ENCODE measurements at places on chromosomes 3 and 15. TPM values are rescaled to one million over a fixed set of nuclear protein-coding genes. Genes with fewer than 3 reads are reported as not detected.
A peak's percentile ranks its signal among the peaks of the same experiment; 100 is the strongest.

- H3K27me3 ChIP-seq, result no peaks in the 10 kb centered on the region
- no peak overlapping the region for H3K27ac ChIP-seq
- H3K4me3 ChIP-seq, result no peak overlapping the region
- DNase-seq, result no peak
Observed at GRCh38 chr3:103410231-103410630, 975.4 kb downstream of the ZPLD1 start.

DNA sequence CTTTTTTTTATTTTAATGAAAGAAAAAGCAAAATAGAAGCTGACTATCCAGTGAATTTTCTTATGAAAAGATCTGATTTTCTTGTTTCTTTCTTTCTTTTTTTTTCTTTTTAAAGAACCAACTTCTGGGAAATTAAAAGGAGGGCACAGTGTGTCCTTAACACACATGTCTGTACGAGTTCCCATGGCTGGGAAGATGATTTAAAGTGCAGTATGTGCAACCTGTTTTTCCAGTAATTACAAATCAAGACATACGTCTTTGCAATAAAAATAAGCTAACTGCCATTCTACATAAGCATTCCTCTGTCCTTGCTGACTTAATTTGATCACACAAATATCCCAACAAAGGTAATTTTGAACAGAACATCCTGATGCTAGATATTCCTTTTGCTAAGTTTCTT is 416.1 kb downstream of the ROBO1 start:
- no peak overlapping the region for H3K27ac ChIP-seq
- no peaks in the 10 kb centered on the region for H3K27me3 ChIP-seq
- H3K4me1 ChIP-seq, result no peaks in the 10 kb centered on the region
- no peaks in the 10 kb centered on the region for H3K36me3 ChIP-seq
- no peak overlapping the region for H3K4me3 ChIP-seq

The SNX22 gene
- total RNA-seq, result 0.19 TPM

GRCh38 chr15:73607405-73607804 is 25.8 kb downstream of the NPTN start:
- H3K4me1 ChIP-seq, result peaks cover 58% of the 10 kb centered on the region
- H3K4me3 ChIP-seq, result no peak overlapping the region

GRCh38 chr15:81785679-81786078 is 260.1 kb downstream of the MEX3B start:
- DNase-seq, result no peak
- H3K36me3 ChIP-seq, result no peaks in the 10 kb centered on the region
- no peaks in the 10 kb centered on the region for H3K4me1 ChIP-seq
- H3K4me3 ChIP-seq, result no peak overlapping the region
- H3K27me3 ChIP-seq, result peaks cover 10% of the 10 kb centered on the region
- H3K27ac ChIP-seq, result no peak overlapping the region

- H3K27me3 ChIP-seq, result no peaks in the 10 kb centered on the region
- H3K36me3 ChIP-seq, result no peaks in the 10 kb centered on the region
- DNase-seq, result no peak
Observed at GRCh38 chr3:151630938-151631441, 102.7 kb upstream of the AADACL2 start.

DNA sequence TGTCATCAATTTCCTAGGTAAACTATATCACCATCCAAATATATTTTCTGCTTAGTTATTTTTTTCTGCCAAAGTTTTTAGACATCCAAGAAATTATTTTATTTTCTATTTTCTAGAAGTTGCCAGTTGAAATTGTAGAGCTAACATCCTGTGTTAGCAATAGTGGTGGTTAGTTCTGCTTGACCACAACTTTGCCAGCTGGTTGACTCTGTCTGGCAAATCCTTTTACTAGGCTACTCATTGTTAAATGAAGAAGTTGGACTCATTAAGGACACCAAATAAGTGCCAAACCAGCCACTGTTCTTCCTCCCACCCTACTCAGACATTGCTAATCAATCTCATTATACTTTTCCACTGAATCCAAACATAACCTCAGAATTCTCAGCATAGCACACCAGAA is 15.4 kb upstream of the CRBN start:
- peaks cover 33% of the 10 kb centered on the region for H3K4me1 ChIP-seq
- no peak overlapping the region for H3K27ac ChIP-seq
- H3K4me3 ChIP-seq, result no peak overlapping the region
- no peaks in the 10 kb centered on the region for H3K27me3 ChIP-seq
- H3K36me3 ChIP-seq, result no peaks in the 10 kb centered on the region

DNA sequence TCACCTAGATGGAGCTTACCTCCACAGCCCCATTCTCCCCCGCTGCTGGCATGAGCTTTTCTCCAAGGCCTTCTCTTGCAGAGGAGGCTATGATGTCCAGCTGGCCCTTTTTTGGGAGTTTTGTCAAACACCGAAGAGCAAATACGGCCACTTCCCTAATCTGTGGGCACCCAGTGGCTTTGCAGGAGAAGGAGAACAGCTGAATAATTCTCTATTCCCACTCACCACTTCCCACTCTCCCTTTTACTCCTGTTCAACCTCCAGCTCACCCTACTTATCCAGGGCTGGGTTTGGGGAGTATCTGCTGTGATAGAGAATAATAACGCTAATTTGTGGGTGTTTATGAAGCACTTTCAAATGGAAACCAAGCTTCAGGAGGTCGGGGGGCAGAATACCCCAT is 93.0 kb downstream of the AAGAB start:
- H3K36me3 ChIP-seq, result peaks cover 2% of the 10 kb centered on the region
- no peak for DNase-seq
- H3K4me1 ChIP-seq, result peaks cover 10% of the 10 kb centered on the region
- H3K4me3 ChIP-seq, result no peak overlapping the region
- no peak overlapping the region for H3K27ac ChIP-seq

DNA sequence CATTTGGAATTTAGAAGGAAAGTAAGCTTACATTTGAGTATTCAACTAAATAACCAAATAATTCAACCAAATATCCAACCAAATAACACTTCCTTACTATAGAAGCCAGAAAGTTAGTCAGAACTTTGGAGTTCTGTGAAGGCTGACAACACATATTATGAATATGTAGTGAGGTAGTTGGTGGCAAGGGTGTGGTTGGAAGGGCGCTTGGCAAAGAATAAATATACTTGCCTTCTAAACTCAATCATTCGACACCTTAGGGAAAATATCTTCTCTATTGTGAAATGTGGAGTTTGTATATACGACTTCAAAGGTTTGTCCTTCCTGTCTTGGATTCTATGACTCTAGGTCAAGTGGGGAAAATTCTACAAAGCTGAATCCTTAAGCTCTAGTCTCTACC is 111.7 kb upstream of the OSTN start:
- no peaks in the 10 kb centered on the region for H3K36me3 ChIP-seq
- no peak overlapping the region for H3K27ac ChIP-seq
- no peaks in the 10 kb centered on the region for H3K4me1 ChIP-seq
- no peak overlapping the region for H3K4me3 ChIP-seq
- no peak for DNase-seq

GRCh38 chr15:80921736-80922410 is 67.7 kb downstream of the MESD start:
- H3K4me3 ChIP-seq, result no peak overlapping the region
- H3K27me3 ChIP-seq, result no peaks in the 10 kb centered on the region

The WDR72 gene
- not detected for total RNA-seq

GRCh38 chr3:115021061-115021460 is 126.0 kb downstream of the ZBTB20 start:
- H3K27me3 ChIP-seq, result no peaks in the 10 kb centered on the region
- H3K4me3 ChIP-seq, result no peak overlapping the region
- H3K36me3 ChIP-seq, result peaks cover 25% of the 10 kb centered on the region
- no peak overlapping the region for H3K27ac ChIP-seq

The GOLGA8G gene
- total RNA-seq, result not detected

DNA sequence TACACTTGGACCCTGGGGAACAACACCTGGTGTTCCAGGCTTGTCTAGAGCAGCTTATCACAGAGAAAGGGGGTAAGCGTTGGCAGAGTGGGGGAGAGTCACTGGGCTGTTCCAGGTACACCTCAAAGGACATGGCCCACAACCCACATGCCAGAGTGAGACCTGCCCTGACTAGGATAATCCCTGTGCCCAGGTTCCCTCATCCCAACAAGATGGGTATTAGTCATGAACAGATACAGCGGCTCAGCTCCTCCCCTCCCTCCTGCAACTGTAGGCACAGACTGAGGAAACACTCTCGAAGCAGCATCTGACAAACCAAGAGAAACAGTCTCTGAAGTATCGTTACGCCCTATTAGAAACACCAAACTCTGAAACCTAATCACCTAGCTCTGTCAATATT is 32.1 kb upstream of the RPS17 start:
- H3K36me3 ChIP-seq, result no peaks in the 10 kb centered on the region
- peaks cover 7% of the 10 kb centered on the region for H3K27me3 ChIP-seq

The PLA2G4F gene
- total RNA-seq, result not detected

DNA sequence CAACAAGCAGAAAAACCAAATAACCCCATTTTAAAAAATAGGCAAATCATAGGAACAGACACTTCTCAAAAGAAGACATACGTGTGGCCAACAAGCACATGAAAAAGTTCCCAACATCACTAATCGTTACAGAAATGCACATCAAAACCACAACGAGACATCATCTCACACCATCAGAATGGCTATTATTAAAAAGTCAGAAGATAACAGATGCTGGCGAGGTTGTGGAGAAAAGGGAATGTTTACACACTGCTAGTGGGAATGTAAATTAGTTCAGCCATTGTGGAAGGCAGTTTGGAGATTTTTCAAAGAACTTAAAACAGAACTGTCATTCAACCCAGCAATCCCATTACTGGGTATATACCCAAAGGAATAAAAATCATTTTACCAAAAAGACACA is 60.7 kb downstream of the ABI3BP start:
- no peak for DNase-seq
- no peaks in the 10 kb centered on the region for H3K36me3 ChIP-seq
- H3K4me1 ChIP-seq, result no peaks in the 10 kb centered on the region
- H3K27ac ChIP-seq, result no peak overlapping the region
- H3K27me3 ChIP-seq, result peaks cover 13% of the 10 kb centered on the region

The AGBL1 gene
- total RNA-seq, result not detected

- no peak overlapping the region for H3K4me3 ChIP-seq
- H3K4me1 ChIP-seq, result no peaks in the 10 kb centered on the region
- H3K36me3 ChIP-seq, result no peaks in the 10 kb centered on the region
- DNase-seq, result no peak
- H3K27me3 ChIP-seq, result no peaks in the 10 kb centered on the region
Observed at GRCh38 chr3:164451072-164451910, 627.0 kb downstream of the SI start.

GRCh38 chr3:132623646-132624045 is 26.6 kb downstream of the ACKR4 start:
- peaks cover 6% of the 10 kb centered on the region for H3K4me1 ChIP-seq
- DNase-seq, result no peak
- no peak overlapping the region for H3K4me3 ChIP-seq
- H3K36me3 ChIP-seq, result peaks cover 31% of the 10 kb centered on the region

DNA sequence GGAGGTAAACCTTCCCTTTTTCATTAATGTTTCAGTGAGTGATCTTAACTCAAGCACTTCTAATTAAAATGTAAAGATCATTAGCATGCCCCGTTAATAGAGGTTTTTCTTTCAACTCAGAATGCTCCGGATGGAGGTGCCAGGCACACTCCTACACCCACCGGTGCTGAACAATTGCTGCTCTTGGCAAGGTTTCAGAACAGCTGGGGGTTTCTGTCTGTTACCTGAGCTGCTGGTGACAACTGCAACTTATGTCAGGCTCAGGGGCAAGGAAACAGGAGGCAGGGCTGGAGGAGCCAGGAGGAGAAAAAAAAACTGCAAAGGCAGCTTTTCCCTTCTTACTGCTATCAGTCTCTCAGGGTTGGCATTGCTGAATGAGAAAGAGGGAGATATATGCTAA is 250.1 kb downstream of the DIPK2A start:
- no peaks in the 10 kb centered on the region for H3K4me1 ChIP-seq
- no peak overlapping the region for H3K4me3 ChIP-seq
- H3K27ac ChIP-seq, result no peak overlapping the region
- no peak for DNase-seq

- H3K4me3 ChIP-seq, result no peak overlapping the region
- no peak overlapping the region for H3K27ac ChIP-seq
- DNase-seq, result no peak
- no peaks in the 10 kb centered on the region for H3K27me3 ChIP-seq
- H3K36me3 ChIP-seq, result no peaks in the 10 kb centered on the region
Observed at GRCh38 chr3:24867783-24868182, 373.1 kb upstream of the THRB start.

DNA sequence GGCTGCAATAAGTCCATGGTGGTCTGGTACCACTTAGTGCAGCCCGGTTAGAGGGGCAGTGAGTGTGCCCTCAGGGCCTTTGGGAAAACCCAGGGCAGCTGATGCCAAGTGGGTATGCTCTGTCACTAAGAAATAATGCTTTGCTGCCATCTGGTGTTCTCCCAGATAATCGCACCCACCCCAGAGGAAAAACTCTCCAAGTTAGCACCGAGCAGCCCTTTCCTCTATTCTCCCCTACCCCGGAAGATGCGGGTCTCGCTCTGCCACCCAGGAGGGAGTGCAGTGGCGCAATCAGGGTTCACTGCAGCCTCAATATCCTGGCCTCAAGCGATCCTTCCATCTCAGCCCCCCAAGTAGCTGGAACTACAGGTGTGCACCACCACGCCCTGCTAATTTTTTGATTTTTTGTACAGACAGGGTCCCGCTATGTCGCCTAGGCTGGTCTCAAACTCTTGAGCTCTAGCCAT is 21.3 kb upstream of the DAPK2 start:
- no peak overlapping the region for H3K27ac ChIP-seq
- H3K36me3 ChIP-seq, result peaks cover 2% of the 10 kb centered on the region
- H3K4me3 ChIP-seq, result no peak overlapping the region
- no peaks in the 10 kb centered on the region for H3K27me3 ChIP-seq
- DNase-seq, result peak; percentile 81
- peaks cover 5% of the 10 kb centered on the region for H3K4me1 ChIP-seq

All from activated naive CD4-positive, alpha-beta T cell treated with anti-CD3 and anti-CD28 coated beads for 36 hours (primary cell).